ENCODE measurements at places on chromosomes 16 and 17. TPM values are rescaled to one million over a fixed set of nuclear protein-coding genes. Genes with fewer than 3 reads are reported as not detected.

GRCh38 chr16:78503602-78504001 is 404.1 kb downstream of the WWOX start:
- DNase-seq, result peak; percentile 4

GRCh38 chr16:59655031-59655430 is 920.9 kb upstream of the GOT2 start:
- no peak for DNase-seq

DNA sequence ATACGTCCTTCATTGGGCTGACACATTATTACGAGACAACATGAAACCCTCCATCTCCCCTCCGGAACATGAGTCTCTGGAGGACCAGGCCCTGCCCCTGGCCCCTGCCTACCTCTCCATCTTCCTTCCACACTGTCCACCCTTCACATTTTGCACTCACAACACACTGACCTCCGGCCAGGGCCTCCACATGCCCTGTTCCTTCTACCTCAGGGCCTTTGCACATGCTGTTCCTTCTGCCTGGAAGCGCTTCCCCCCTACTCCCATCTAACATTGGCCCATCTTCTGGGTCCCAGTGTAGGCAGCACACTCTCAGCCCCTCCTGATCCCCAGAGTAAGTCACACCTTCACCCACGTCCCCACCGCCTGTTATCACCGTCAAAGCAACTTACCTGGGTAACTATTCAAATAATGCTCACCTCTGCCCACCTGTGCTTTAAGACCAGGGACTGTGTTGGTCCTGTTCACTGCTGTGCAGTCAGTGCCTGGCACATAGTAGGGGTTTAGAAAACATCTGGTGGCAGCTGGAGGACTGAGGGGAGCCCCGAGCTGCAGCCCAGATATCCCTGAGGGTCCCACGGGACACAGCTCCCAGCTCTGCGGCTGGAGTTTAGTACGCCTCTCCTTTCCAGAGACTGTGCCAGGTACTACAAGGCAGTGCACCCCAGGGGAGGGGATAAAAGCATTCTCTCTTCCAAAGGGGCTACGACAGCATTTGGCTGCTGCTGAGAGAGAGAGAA is 27.2 kb downstream of the RPH3AL start:
- DNase-seq, result no peak

DNA sequence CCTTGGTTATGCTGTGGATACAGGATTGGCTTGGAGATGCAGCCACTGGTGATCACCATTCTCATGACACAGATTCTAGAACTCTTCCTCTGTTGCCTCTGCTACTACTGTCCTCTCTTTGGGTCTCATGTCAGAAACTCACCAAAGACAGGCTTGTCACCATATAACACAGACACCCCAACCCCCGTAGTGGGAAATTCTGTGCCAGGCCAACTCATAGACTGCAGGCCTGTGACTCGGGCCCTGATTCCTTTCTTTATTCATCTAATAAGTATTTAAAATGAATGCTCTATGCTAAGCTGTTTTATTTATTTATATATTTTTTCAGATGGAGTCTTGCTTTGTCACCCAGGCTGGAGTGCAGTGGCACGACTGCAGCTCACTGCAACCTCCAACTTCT is 9.5 kb downstream of the CYB5D2 start:
- DNase-seq, result no peak

DNA sequence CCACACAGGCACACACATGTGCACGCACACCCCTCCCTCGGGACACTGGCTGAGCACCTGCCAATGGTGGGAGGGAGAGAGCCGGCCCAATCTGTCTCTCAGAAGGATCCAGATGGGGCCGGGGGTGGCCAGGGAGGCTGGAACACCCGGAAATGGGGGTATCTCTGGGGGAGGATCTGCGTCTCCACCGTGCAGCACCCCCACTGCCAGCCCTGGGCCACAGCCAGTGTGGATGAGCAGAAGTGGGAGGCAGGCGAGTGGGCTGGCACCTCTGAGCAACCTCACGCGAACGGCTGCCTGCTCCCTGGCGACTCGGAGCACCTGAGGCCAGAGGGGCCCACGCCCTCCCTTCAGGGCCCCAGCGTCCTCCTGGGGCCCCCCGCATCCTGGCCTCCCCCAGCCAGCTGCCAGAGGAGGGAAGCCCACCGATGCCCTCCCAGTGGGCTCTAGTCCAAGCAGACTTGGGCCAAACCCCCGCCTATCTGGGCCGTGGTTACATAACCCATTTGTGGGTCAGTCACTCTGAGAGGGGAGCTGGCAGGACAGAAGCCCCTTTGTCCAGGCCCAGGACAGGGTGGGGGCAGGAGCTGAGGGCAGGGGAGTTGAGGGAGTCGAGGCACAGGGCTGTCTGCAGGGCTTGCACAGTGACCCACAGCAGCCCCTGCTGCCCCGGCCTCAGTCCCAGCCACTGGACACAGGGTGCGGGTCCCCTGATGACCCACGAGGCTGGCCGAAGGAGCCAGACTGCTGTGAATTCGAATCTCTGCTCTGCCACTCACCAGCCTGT is 5.6 kb downstream of the CASKIN1 start:
- DNase-seq, result no peak

The TAOK2 gene
- 20.4 TPM for total RNA-seq

The NEUROD2 gene
- not detected for total RNA-seq

GRCh38 chr16:50644729-50645128 is 36.4 kb downstream of the SNX20 start:
- DNase-seq, result peak; percentile 4

- no peak for DNase-seq
Observed at GRCh38 chr17:36684134-36684533, 82.8 kb downstream of the MRM1 start.

GRCh38 chr17:74712756-74713155 is at the start of gene CD300LF:
Gene CD300LF (minus strand): TSS chr17:74712923. CDS start chr17:74712866, 57 bp downstream.
- no peak for DNase-seq

DNA sequence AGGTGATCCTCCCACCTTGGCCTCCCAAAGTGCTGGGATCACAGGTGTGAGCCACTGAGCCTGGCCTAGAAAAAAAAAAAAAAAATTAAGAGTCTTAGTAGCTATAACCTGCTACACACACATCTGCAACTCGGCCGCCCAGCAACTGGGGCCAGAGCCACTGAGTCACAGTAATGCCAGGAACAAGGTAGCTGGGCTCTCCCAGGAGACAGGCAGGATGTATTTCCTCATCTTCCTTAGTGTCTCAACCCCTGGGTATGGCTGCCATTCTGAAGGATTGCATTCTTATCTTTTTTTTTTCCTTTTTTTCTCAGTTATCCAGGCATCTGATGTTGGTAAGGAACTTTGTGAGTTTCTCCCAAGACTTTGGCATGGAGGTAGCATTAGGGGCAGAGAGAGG is 7.1 kb upstream of the PSMD3 start:
- DNase-seq, result no peak

The ACLY gene
- total RNA-seq, result 114 TPM

DNA sequence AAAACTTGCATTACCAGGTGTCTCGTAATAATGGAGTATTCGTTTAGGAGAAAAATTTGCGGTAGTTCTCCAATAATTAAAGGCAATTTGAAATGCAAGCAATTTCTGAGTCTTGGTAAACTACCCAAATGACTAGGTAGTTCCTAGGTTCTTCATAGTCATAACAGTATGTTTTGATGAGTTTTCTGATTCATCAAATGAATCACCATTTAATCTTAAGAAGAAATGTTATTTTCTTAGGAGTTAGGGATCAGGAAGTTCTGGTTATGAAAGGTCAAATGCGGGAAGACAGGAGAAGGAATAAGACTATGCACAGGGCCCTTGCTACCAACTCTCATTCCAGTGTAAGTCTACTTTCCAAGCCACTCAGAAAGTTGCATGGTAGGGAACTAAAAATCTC is 221.5 kb upstream of the SOX9 start:
- no peak for DNase-seq

The GPR142 gene
- total RNA-seq, result not detected

- no peak for DNase-seq
Observed at GRCh38 chr17:73566905-73567782, 77.1 kb downstream of the SDK2 start.

- DNase-seq, result no peak
Observed at GRCh38 chr16:66286527-66286926, 80.0 kb upstream of the CDH5 start.

DNA sequence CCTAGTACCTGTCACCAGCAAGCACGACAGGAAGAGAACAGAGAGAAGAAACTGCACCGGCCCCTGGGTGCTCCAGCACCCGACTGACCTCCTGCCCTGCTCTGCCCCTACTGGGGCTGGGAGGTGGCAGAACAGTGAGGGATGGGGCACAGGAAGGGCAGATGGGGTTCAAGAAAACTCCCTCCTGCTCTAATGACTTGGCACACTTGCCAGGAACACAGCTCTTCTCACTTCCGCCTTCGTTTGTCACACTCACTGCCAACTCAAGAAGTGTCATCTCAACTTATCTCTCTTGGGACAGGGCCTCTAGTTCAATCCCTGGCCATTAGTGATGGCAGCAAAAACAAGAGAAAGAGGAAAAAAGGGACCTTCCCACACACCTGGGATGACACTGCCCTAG is 42.7 kb upstream of the ICAM2 start:
- DNase-seq, result no peak

DNA sequence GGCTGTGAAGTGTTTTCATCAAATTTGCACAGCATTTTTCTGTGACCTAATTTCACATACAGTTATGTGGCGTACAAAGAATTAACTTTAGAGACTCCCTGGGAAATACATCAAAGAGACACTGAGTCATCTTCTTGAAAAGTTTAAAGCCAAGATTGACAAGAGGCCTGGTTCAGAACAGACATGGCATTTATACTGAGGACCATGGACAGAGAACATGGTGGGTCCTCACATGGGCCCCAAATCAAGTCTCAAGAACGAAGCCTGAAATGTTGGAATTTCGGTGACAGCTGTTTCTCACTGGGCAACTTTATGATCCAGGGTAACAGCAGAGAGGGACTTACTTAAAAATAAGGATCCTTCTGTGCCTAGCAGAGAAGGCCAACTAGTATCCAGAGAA is 311.5 kb upstream of the KCNJ16 start:
- DNase-seq, result peak; percentile 72

GRCh38 chr17:3551189-3551588 is 6.4 kb downstream of the TRPV3 start:
- DNase-seq, result no peak

- no peak for DNase-seq
Observed at GRCh38 chr17:56798916-56799315, 34.8 kb downstream of the C17orf67 start.

DNA sequence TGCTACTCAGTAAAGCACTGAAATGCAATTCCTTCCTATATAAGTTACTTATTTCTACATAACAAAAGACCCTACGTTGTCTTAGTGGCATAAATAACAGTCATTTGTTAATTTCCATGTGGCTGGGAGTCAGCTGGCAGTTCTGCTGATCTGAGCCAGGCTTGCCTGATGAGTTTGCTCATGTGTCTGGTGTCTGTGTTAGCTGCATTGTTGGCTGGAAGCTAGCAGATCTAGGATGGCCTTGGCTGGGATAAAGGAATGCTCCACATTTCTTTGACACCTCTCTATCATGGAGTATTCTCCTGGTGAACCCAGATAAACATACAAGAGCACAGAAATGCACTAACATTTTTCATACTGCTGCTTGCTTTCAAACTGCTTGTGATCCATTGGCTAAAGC is 264.4 kb upstream of the MON1B start:
- no peak for DNase-seq

The CRISPLD2 gene
- 0.35 TPM for total RNA-seq

The ATP2A1 gene
- 2.4 TPM for total RNA-seq

GRCh38 chr17:50394711-50395110 is 2.6 kb downstream of the LRRC59 start:
- no peak for DNase-seq

- DNase-seq, result no peak
Observed at GRCh38 chr16:70704586-70704985, 18.7 kb upstream of the MTSS2 start.

- DNase-seq, result no peak
Observed at GRCh38 chr17:82263641-82264040, 9.9 kb downstream of the CSNK1D start.

The NTN1 gene
- 0.69 TPM for total RNA-seq

DNA sequence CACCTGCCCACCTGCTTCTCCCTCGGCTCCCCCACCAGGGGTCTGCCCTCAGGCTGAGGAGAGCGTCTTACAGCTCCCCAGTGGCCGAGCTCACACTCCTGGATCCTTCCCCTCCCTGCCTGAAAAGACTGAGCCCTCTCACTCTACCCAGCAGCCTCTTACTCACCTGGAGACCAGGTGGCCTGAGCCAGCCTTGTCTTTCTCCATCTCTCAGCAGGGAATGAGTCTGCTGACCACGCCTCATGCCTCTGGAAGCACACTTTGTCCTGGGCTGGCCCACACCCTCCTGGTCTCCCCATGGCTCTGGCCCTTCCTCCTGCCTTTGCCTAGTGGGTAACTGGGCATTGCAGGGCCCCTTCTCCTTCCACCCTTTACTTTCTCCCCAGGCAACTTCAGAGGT is 177.2 kb downstream of the ENGASE start:
- DNase-seq, result no peak

DNA sequence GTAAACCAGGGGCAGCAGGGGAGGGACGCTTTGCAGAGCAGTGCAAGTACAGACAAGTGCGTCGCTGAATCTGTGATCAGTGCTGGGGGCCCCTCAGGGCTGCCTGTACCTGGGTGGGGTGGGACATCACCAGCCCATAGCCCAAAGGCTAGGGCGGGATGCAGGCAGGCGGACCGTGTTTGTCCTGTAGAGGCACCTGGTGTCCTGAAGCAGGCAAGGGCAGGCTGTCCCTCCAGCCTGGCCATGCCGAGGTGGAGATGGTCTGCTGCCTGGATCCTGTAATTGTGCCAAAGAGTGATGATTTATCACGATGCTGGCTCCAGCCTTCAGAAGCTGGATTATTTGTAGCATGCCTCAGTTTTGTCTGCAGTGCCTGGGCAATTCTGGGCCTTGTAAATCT is 137.9 kb upstream of the GSE1 start:
- no peak for DNase-seq

The ITGB3 gene
- not detected for total RNA-seq

- no peak for DNase-seq
Observed at GRCh38 chr16:67673712-67674580, 7.3 kb downstream of the C16orf86 start.

GRCh38 chr17:48728232-48729231 is at the start of gene HOXB13:
Gene HOXB13 (minus strand): TSS chr17:48728750. CDS start chr17:48728593, 157 bp downstream.
- DNase-seq, result peak; percentile 65

DNA sequence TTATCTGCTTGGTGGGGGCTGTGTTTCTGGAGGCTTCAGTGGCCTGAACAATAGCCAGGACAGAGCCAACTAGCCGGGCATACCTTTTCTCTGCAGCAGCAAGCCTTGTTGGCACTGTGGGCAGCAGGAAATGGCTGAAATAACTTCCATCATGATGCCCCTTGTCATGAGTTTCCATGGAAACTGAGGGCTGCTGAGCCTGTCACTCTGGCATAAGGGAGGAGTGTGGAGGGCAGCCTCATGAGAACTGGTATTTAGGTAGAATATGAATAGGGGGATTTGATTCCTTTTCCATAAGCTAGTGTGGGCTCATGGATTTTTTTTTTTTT is 39.4 kb downstream of the PLCG2 start:
- DNase-seq, result no peak

DNA sequence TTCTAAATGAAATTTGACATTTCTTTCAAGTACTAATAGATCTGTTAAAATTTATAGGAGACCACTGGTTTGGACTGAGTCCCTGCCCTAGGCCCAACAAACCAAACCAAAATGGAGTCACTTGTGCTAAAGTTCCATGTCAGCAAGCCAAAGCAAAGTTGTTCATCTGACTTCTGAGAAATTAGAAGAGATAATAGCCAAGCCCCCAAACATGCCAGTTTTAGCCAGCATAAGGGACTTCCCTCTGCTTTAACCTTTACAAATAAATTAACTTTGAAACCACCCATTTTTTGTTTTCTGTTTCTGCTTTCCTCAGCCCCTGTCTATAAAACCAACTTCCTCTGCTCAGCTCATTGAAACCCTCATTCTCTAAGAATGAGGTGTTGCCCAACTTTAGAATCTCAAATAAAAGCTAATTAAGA is 18.9 kb downstream of the CDR2 start:
- DNase-seq, result no peak

The C16orf54 gene
- not detected for total RNA-seq

The CDH3 gene
- not detected for total RNA-seq

The KRTAP4-4 gene
- not detected for total RNA-seq
